Caudate nucleus (tissue), 63 donors: ENCODE measurements at places on chromosomes 1 and 21.

DNA sequence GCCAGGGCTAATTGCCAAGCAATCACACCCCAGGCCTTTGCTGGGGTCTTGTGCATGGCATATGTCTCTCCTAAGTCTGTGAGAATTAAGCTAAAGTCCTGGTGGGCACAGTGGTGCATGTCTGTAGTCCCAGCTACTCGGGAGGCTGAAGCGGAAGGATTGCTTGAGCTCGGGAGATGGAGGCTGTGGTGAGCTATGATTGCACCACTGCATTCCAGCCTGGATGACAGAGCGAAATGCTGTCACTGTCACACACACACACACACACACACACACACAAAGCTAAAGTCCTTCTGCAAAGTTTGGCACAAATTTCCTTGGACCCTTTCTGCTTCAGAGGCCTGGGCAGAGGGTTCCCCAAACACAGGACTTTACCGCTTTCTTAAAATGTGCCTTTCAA, 31.3 kb upstream of the DNAJC11 start:
- DNase-seq: no peak

DNA sequence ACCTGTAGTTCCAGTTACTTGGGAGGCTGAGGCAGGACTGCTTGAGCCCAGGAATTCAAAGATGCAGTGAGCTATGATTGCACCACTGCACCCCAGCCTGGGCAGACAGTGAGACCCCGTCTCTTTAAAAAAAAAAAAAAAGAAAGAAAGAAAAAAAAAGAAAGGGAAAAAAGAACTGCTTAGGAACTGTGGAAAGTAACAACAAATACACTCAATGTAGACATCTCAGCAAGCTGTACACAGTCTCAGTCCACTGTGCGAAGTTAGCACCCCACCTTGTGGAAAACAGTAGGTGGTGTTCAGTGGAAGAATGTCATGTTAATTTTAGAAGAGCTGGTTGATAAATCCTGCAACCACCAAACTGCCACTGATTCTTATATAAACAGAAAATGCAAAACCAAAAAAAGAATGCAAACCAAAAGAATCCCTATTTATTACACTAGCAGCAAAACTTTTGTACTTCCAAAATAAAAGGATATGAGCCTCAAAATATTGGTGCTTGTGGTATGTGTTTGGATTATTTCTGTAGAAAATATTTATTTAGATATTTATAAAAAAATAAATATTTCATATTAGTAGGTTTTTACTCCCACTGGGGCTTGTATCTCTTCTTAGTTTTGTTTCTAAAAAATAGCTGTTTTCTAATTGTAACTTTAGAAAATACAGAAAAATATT, 31.1 kb downstream of the ALG14 start:
- peak; percentile 68 for DNase-seq

GRCh38 chr21:26888931-26889330, 43.7 kb upstream of the ADAMTS1 start:
- no peak for DNase-seq

- no peak for DNase-seq
These were observed 43.0 kb upstream of the PSEN2 start for GRCh38 chr1:226827458-226827857.

GRCh38 chr21:43864962-43865539, at the start of gene AGPAT3:
AGPAT3 (plus strand) TSS chr21:43865223; CDS start chr21:43959682, 94,459 bp downstream.
- DNase-seq: no peak

DNA sequence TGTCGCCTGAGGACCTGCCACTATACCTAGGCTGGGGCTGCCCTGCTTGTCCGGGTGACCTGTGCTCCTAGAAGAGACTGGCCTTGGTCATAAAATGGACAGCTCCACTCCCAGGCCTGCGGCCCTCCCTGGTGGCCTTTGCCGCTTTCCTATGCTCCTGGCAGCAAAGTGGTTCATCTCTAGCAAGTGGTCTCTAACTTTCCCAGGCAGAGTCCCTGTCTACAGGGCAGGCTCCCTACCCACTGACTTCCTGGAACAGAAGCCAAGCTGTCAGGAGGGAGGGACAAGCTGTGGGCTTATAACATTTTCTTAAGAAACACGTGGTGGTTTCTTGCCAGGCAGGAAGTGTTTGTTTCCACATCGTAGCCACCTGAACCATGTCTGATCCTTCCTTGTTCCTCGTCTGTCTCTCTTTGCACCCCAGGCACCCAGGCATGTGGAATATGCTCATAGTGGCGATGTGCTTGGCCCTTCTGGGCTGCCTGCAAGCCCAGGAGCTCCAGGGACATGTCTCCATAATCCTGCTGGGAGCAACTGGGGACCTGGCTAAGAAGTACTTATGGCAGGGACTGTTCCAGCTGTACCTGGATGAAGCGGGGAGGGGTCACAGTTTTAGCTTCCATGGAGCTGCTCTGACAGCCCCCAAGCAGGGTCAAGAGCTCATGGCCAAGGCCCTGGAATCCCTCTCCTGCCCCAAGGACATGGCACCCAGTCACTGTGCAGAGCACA, 10.1 kb downstream of the H6PD start:
- no peak for DNase-seq

DNA sequence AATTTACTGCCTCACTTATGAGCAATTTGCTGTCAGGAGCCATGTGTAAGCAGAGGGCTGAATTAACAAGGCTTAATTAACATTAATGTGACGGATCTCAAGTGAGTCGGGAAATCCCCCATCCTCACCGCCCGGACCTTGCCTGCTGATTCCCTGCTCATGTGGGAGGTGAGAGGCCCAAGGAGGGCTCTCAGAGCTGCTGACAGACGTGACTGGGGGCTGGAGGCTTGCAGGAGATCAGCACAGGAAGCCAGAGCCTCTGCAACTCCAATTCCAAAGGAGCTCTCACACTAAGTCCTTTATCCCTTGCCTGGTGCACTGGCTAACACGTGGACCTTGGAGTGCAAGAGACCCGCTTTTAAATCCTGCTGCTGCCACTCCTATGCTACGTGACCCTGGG, 19.4 kb downstream of the LRP8 start:
- no peak for DNase-seq

- no peak for DNase-seq
These were observed 16.5 kb downstream of the SLC2A7 start for GRCh38 chr1:9009438-9010370.

DNA sequence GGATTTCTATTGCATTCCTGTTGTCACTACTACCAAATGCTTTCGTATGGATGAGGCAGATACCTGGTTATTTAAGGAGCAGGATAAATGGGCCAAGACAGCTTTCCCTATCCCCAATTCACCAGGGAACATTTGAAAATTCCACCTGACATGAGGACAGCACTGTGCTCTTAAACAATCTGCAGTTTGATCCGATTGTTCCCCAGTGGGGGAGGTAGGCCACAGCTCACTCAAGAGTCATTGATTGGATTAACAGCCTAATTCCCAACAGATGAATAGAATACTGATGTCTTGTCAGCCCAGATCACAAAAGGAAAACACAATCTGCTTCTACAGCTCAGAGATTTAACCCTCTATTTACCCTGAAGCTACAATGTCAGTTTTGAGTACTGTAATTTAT, 123.9 kb downstream of the LHX4 start:
- no peak for DNase-seq

DNA sequence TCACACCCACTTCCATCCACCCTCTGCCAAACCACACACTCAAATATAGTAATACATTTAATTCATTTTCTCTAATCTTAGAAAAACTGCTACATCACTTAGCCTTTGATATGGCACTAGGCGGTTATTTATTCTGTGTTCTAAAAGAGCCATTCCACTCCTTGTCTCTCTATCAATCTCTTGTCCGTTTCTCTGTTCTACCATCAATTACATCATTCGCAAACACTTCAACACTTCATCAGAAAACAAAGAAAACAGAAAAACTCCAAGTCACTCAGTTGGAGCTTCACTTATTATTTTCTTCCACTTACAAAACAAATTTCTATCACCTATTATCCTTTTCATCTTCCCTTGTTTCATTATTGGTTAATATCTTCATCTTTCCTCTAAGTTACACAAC, 1523.0 kb downstream of the KCNT2 start:
- no peak for DNase-seq

DNA sequence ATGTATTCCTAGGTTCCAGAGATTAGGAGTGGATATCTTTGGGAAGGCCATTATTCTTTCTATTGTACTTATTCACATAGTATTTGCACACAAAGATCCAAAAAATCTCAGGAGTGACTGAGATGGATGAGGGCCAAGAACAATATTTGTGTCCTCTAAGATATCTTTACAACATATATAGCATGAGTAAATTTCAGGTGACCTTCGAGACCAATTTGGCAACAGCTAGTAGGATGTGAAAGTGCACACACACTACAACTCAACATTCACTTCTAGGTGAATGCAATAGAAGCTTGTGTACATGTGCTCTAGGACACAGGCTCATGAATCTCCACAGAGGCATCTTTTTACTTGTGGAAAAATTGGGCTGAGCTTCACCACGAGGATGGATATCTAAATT, 224.0 kb downstream of the C1orf94 start:
- DNase-seq: no peak

DNA sequence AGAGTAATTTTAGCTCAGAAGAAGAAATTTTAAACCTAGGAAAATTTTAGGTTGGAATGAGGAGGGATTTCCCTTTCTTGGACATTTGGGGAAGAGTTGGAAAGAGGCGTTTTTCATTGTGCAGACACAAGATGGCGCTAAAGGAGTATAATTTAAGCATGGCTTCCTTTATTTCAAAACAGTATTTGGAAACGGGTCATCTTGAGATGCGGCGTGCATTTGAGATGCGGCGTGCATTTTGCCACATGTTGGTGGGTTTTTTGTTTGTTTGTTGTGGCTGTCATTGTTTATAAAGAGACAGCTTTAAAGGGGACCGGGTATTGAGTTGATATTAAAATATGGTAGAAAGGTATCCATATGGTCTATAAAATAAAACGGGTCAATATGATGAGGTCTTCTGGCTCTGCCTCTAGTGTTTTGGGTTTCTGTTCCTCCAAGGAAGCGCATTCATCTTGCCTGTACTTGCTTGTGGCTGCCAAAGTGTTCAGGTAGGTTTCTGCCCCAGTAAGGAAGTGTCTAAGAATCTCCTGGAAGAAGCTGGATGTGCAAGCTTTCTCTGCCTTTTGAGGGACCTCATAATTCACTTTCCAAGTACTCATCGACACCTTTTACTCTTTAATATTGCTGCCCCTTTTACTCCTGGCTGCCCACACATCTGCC, 210.3 kb downstream of the SLC35F3 start:
- DNase-seq: no peak

DNA sequence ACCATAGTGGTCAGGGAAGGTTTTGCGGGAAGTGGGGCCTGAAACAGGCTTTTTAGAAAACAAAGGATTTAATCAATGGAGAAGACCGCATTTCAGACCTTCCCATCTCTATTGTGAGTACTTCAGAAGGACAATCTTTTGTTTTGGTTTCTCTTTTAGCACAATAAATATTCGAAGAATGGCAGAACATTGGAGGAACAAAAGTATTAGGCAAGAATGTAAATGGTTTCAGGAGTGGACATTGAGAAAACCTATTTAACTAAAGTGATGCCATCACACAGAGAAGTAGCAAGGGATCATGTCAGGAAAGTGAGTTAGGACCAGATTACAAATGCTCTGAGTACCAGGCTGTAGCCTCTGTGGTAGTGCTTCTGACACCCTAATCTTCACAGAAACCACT, 26.8 kb upstream of the UBE2U start:
- no peak for DNase-seq

GRCh38 chr1:114691061-114691460, 4.3 kb downstream of the AMPD1 start:
- DNase-seq: no peak

- DNase-seq: no peak
These were observed 143.0 kb upstream of the GRIK3 start for GRCh38 chr1:37177230-37177864.

DNA sequence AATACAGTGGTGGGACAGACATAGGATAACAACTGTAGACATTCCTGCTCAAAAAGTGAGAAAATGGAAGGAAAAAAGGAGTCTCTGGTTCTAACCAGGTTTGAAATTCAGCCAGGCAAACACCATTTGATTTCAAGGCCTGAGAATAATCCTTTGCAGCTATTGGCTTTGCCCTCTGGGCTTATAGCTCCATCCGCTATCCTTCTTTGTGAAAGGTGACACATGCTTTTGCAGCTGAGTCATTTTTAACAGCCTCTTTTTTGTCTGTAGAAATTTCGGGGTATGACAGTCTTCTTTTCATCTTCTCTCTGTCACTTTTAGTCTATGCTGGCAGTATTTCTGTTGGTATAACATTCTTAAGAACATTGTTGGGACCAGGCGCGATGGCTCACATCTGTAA, 16.2 kb downstream of the SDHC start:
- no peak for DNase-seq

DNA sequence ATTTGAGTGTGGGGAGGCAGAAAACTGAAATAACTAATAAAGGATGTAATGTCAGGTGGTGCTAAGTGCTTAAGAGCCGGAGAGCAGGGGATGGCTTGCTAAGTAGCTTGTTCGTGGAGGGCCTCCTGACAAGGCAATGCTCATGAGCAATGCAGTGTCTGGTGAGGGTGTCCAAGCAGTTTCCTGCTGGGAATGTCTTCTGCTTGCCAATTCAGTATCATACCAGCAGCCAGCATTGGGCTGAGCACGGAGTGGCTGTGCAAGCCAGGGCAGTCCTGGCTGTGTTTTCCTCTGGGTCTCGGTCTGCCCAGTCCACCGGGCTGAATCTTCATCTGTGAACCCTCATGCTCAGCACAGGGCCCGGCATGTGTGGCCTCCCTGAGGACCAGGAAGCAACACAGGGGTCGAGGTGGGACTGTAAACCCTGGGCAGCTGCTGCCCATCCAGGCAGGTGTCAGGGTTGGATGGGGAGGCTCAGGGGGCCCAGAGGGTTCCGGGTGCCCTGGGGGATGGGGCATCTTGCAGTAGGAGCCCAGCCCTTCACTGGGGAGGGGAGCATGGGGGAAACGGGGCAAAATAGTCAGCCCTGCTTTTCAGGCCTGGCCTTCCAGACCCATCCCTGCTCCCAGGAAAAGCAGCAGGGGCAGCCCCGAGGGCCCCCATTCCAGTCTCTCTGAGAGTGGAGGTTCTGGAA, 27.5 kb downstream of the EDN2 start:
- no peak for DNase-seq

DNA sequence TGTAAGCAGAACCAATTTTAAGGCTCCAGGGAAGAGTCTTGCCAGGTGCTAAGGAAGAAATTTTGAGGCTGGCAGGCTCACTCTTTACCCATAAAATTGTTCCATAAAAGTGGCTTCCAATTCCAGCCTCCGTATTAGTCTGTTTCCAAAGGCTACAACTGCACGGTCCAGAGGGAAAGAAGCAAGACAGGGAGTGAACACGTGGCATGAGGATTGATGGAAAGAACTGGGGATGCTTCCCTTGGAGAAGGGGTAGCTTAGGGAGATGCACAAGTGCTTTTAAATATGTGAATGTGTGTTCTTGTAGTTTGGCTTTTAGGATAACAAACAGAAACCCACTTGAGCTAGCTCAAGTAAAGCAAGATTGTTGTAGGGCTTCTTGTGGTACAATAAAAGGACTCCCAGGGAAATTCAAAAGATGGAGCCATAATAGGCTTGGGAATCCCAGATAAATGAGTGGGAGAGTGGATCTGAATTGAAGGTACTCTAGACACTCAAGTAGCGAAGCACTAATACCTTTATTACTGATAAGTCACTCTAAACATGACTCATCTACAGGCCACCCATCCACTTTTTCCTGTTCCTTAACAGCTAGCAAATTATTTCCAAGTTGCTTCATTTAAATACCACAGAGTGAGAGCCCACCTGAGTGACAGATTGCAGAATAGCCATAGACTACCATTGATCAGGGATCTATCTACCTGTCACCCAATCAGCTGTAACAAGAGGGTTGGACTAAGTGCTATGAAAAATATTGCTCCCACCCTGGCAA, 34.8 kb upstream of the NPL start:
- DNase-seq: no peak
